ENCODE measurements at places on chromosomes 1 and 21.

GRCh38 chr1:212650228-212650627 lies 41.7 kb downstream of the ATF3 start:
- DNase-seq = no peak

GRCh38 chr21:36030581-36031189 lies 29.6 kb downstream of the SETD4 start:
- DNase-seq = no peak

DNA sequence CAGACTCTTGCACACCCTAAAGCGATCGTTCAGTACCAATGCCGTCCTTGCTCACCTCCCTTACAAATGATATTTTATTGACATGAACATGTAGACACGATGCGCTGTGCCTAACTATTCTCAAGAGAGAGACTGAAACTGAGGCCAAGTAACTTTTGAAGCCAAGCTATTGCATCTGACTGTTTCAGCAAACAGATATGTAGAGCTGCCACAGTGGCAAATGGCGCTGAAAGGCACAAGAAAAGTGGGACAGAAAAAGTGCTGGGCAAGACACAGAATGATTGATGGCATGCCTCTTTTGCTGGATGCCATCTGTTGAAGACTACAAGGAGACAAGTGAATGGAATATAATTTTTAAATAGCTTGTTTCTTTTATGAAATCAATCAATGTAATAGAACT lies 1157.2 kb upstream of the ADGRL4 start:
- DNase-seq = no peak

DNA sequence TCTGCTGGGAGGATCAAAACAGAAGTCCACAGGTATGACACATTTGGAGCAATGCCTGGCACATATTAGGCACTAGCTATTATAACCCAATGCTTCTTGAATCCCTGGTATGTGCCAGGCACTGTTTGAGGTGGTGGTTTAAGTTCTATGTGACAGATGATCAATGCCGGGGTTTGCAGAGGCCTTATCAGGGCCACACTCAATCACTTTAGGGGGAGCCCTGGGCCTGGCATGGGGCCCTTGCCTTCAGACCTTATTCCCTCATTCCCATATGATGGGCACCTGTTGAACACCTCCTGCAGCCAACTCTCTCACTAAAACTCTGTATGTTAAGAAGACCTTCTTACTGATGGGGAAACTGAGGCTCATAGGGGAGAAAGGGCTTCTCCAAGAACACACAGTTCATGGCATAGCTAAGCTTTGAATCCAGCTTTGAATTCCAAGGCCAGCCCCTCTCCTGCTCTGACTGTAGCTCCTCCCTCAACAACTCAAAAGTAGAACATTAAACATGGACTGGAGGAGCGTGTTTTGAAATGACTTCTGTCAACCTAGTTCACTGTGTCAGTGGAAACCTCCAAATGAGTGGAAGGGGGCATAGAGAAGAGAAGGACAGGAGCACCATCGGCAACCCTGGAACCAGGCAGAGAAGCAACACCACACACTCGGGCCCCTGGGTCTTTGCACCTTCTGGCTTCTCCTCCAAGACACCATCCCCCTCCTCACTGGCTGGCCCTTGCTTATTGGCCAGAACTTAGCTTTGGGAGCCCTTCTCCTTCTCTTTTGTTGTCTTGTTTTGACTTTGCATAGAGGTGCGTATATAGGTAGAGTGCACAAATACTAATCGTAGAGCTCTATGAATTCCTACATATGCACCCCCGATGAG lies 6.6 kb upstream of the IFFO2 start:
- no peak for DNase-seq

GRCh38 chr1:66313429-66313828 lies 220.5 kb upstream of the SGIP1 start:
- DNase-seq = no peak

DNA sequence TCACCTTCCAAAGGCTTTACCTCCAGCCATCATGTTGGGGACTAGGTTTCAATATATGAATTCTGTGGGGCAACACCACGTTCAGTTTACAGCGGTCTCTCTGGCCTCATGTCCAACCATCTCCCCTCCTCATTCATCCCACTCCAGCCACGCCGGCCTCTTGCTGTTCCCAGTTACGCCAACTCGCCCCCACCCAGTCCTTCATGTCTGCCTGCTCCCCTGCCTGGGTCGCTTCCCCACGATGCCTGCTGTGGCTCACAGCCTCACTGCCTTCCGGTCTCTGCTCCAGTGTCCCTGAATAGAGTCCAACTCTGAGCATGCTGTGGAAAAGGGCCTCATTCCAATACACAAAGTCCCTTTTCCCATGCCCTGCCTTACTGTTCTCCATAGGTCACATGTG lies 193.8 kb downstream of the KIF26B start:
- no peak for DNase-seq

- DNase-seq = no peak
Measured at GRCh38 chr1:53305650-53306049, 22.2 kb downstream of the LRP8 start.

GRCh38 chr1:2532485-2533160 lies 2.6 kb upstream of the HES5 start:
- DNase-seq = no peak

GRCh38 chr1:223222377-223222776 lies 79.3 kb upstream of the TLR5 start:
- DNase-seq = no peak

GRCh38 chr1:58206749-58207148 lies 339.8 kb downstream of the OMA1 start:
- no peak for DNase-seq

DNA sequence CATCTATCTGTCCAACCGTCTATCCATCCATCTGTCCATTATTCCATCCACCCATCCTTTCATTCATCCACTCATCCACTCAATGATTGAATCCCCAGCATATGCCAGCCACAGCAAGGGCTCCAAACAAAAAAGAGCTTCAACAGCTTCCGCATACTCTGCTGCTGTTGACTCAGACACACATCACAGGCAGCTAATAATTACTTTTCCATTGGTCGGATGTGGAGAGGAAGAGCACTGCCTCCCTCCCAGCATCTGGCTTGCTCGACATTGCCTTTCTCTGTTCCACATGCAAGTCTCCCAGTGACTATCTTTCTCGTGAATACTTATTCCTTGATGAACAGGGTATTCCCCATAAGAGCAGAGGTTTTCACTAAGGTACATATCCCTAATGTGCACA lies 176.5 kb downstream of the HIVEP3 start:
- DNase-seq = no peak

DNA sequence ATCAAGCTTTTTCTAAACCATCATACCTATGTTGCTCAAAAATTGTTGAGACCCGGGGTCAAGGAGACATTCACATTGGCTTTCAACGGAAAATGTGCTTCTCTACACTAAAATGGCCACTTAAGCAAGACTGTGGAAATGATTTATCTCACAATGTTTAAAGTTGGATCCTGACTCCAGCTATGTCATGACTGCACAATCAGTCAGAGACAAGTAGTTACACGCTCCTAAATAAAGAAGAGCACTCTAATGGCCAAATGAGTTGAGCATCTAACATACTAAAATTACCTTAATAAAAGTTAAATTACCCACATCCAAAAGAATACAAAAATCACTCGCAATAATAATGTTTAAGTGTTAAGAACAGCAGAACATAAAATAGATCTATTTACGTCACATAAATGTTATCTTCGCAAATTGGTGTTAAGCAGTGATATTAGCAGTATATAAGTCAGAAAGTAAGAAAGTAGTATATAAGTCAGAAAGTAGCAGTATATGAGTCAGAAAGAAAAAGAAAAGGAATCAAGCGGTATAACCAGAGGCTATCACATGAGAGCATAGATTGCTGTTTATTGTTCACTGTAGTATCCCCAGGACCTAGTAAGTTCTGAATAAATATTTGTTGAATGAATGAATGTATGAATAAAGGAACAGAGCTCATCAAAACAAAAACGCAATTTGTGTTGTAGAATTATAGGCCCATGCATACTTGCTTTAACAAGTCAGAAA lies 28.4 kb downstream of the ZNF281 start:
- no peak for DNase-seq

- DNase-seq = no peak
Measured at GRCh38 chr1:83967336-83967735, 31.6 kb downstream of the TTLL7 start.

DNA sequence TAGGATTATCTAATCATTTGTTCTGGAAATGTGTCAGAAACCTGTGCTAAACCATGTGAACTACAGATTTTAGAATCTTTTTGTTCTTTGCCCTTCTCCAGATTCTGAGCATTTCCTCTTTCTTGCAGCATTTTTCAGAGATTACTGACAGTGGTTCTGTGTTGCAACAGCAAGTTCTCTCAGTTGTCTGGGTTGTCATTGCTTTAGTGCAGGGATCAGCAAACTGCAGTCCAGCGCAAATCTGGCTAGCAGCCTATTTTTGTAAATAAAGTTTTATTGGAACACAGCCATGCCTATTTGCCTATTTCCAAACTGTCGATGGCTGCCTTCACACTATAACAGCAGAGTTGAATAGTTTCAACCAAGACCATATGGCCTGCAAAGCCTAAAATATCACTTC lies 66.3 kb upstream of the LRRC8D start:
- DNase-seq = no peak

GRCh38 chr1:3306583-3307291 lies 147.7 kb upstream of the ARHGEF16 start:
- peak; percentile 13 for DNase-seq

DNA sequence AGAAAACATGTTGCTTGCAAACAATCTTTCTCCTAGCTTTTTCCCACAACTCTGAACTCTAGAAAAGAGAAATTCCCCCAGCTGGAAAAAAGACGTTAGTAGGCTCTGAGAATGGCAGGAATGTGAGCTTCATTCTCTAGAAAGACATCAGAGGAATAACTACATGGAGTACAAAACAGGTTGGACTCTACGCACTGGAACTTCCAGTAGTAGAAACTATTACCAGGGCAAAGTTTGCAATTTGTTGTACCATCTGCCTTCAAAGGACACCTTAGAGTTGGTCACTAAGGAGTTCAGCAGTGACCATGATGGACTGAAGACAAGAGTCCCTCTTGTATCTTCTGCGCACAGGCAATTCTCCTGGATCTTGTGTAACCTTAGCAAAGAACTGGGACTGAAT lies 60.9 kb downstream of the SLC35D1 start:
- no peak for DNase-seq

DNA sequence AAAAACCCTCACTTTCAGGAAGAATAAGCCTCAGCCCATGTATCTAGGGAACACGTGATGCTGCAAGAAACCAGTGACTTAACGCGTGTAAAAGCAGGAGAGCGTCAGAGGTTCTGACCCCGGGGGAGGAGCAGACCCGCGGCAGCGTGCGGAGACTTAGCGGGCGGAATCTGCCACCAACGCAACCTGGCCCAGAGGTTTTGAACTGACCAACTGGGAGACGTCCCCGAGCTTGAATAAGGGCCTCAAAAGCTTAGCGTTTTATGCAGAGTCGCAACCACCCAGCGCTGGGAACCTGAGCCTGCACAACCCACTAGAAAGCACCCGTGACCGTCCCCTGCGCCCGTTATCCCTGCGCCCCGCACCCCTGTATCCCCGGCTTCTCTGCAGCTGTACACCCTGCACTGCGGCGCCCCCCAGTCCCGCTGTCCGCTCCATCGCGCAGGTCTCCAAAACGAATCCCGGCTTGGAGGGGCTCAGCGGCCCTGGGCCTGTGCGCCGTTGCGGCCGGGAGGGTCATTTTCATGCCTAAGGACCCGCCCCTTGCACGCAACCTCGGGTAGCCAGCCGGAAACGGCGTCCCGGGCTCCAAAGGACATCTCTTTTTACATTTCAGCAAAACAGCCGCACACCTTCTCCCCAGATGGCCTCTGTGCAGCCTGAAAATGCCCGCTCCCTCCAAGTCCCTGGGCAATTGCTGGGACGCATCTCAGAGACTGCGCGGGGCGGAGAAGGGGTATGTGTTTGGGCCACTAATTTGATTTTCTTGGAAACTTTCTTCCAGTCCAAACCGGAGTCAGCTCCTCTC lies 29.4 kb upstream of the TRIM17 start:
- no peak for DNase-seq

- DNase-seq = no peak
Measured at GRCh38 chr21:41133874-41134522, 34.0 kb upstream of the BACE2 start.

DNA sequence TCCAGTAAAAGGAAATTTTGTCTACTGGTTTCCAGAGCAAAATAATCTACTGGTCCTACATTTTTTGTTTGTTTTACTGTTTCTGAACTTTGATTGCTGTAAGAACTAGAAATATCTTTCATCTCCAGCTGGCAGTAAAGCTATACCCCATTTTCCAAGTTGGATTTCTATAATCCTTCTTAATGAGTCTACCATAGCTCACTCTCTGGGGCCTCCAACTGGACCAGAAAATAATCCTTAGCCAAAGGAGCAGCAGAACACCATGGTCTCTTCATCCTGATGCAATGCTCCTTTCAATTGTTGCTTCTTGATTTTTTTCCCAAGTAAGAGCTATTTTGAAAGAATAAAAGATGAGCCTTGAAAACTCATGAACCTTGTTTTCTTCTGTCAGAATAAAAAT lies 110.0 kb upstream of the COL11A1 start:
- no peak for DNase-seq

- no peak for DNase-seq
Measured at GRCh38 chr1:203136409-203137042, 9.0 kb downstream of the ADORA1 start.

GRCh38 chr1:190464690-190465089 lies 13.0 kb downstream of the BRINP3 start:
- no peak for DNase-seq

DNA sequence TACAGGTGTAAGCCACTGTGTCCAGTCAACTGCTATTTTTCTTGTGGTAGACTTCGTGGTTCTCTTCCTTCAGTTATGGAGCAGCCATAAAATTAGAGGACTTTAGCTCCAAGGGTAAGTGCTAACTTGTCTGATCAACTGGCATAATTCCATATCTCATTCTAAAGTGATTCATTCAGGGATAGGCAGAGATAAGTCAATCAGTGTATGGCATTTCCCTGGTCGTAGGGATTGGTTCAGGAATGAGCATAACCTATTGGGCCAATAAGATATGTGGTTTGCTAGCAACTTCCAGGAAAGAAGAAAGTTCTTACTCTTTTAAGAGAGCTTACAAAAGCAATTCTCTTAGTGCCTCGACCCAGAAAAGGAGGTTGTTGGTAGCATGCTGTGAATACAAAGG lies 4.7 kb upstream of the ZSWIM5 start:
- DNase-seq = no peak

DNA sequence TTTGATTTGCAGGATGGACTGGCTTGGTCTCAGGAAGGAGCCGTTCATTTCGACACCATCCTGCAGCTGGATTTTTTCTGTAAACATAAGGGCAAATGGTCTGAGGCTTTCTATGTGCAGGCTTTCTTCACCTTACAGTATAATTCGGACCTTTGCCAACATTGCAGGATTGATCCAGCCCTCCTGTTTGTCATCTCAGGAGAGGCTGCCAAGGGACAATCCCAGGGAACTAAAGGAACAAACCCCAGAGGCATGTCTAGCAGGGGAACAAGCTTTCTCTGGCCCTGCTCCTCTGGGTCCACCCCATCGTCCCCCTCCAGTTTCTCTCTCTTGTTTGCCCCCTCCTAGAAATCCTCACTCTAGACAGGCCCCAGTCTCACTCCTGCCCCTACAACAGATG lies 24.8 kb upstream of the GBP6 start:
- no peak for DNase-seq

DNA sequence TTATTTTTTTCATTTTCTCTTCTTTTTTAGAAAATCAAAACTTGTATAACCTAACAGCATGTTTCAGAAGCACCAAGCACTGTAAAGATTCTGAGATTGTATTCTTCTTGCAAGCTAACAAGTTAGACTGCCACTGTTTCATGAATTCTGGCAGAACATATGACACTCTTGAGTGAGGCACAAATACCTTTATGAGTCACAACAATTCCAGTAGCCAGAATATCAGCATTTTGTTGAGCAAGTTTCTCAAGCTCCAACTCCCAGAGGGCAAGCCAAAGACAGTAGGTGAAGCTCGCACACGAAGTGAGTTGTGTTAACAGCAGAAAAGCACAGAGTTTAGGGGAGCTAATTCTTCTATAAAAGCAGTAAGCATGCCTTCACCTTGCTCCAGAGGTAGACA lies 268.8 kb upstream of the NCAM2 start:
- DNase-seq = no peak
